ENCODE measurements at places on chromosomes 7 and 10. TPM values are rescaled to one million over a fixed set of nuclear protein-coding genes. Genes with fewer than 3 reads are reported as not detected.

SH2B2 gene
- 0.44 TPM for total RNA-seq

ACTL6B gene
- not detected for total RNA-seq

ABCB4 gene
- not detected for total RNA-seq

SPDYE2 gene
- not detected for total RNA-seq

AKR1C4 gene
- not detected for total RNA-seq

PRPS1L1 gene
- not detected for total RNA-seq

NUTM2D gene
- total RNA-seq, result 0.44 TPM

HMX3 gene
- total RNA-seq, result not detected

ZNF727 gene
- total RNA-seq, result 0.60 TPM

ACTR3C gene
- total RNA-seq, result 8.3 TPM
